Spleen (tissue), 13 donors: ENCODE measurements at places on chromosomes 16 and 17. TPM values are rescaled to one million over a fixed set of nuclear protein-coding genes. Genes with fewer than 3 reads are reported as not detected.

Gene TLCD1
- total RNA-seq = 2.3 TPM

DNA sequence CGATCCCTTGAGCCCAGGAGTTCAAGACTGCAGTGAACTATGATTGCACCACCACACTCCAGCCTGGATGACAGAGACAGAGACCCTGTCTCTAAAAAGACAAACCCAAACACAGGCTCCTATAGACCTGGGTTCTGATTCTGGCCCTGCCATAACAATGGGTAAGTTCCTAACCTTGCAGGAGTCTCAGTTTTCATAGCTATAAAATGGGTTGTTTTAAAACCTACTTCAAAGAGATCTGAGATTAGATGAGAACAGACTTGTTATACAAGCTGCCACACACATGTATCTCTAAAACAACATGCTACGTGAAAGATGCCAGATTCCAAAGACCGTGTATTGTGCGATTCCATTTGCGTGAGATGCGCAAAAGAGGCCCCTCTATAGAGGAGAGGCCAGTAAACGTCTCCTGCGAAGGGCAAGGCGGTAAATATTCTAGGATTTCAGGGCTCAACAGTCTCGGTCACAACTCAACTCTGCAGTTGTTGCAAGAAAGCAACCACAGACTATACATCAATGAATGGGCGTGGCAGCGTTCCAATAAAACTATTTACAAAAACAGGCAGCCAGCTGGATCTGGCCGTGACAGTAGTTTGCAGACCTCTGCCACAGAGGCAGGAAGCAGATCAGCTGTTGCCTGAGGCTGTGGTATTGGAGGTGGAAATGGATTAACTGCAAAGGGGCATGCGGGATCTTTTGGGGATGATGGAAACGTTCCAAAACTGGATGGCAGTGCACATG lies 5.9 kb downstream of the CORO7 start:
- DNase-seq = no peak

GRCh38 chr16:86761111-86762031 lies 183.0 kb downstream of the FOXL1 start:
- peak; percentile 75 for DNase-seq

- DNase-seq = no peak
Observed at GRCh38 chr16:70778901-70779309, 22.1 kb downstream of the VAC14 start.

Gene IL21R
- total RNA-seq = 19.7 TPM

GRCh38 chr16:8878523-8878911 lies 3.6 kb upstream of the LITAFD start:
- DNase-seq = no peak

- DNase-seq = no peak
Observed at GRCh38 chr17:14149751-14150150, 80.4 kb downstream of the COX10 start.

DNA sequence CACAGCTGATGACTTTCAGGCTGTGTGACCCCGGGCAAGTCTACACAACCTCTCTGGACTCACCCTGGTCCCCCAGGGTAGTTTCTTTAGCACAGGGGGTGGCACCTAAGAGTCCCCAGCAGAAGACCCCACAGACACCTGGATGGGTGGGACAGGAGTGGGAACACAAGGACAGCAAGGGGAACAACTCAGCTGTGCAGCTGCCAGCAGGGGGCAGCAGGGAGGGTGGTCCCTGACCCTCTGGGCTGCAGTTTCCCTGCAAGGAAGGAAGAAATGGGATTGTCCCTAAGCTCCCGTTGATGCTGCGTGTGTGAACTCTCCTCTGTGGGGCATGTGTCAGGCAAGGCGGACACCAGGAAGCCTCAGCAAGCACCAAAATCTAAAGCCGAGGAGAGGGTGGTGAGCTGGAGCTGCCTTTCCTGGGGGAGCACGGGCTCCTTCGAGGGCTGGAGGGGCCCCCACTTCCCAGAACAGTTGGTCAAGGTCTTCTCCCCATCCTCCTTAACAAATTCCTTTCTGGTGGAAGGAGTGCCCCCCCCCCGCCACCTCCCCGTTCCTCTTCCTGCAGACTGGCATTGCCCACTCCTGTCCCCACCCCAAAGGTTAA lies 24.1 kb upstream of the CDH5 start:
- DNase-seq = peak; percentile 67

Gene TNFSF13
- 18.9 TPM for total RNA-seq

Gene ELMO3
- 4.0 TPM for total RNA-seq

Gene TSPOAP1
- 29.4 TPM for total RNA-seq

Gene HDAC5
- 42.8 TPM for total RNA-seq

DNA sequence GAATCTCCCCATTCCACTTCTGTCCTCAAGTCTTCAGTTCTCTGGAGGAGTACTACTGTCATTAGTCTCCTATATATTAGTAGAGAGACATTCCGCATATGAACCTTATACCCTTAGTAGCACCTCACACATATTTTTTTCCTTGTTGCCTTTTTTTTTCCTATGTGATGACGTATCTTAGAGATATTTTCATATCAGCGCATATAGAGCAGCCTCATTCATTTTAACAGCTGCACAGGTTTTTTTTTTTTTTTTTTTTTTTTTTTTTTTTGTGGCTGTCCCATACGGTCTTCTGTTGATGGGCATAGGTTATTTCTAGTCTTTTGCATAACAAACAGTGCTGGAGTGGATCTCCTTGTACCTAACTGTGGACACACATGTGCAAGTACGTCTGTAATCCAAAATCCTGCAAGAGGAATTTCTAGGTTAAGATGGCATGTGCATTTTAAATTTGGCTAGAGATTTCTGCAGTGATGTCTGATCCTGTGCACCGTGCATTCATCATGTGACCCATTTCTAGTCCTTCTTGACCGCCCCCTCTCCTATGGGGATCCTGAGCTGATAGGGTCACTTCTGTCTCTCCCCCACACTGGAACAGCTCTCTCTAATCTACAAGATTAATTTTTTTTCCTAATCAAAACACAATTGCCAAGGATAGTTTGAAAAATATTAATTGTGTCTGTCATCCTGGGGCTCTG lies 64.8 kb downstream of the PRKCB start:
- no peak for DNase-seq

- DNase-seq = no peak
Observed at GRCh38 chr16:76338472-76338871, 61.3 kb downstream of the CNTNAP4 start.
